Left lung (tissue), 14 donors: ENCODE measurements at places on chromosomes 3 and 15.

GRCh38 chr15:68311859-68312557 is 34.5 kb downstream of the FEM1B start:
- no peak for DNase-seq

GRCh38 chr15:82916161-82916952 is 36.2 kb downstream of the HOMER2 start:
- DNase-seq = no peak

DNA sequence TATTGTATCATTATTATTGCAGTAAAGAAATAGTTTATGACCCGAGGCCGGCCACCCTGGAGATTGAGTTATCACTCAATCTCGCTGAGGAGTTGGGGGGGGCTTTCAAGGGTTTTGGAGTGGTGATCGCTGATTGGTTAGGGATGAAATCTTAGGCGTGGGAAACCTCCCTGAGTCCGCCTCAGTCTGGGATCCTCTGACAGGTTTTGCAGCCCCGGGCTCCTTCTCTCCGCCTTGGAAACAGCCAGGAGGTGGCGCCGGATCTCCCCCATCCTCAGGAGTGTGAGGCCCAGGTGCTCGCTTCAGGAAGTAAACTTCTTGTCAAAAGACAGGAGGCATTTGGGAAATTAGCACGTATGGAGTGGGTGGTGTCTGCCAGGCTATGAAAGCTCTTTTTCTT is 41.1 kb upstream of the SEC61A1 start:
- peak; percentile 31 for DNase-seq

DNA sequence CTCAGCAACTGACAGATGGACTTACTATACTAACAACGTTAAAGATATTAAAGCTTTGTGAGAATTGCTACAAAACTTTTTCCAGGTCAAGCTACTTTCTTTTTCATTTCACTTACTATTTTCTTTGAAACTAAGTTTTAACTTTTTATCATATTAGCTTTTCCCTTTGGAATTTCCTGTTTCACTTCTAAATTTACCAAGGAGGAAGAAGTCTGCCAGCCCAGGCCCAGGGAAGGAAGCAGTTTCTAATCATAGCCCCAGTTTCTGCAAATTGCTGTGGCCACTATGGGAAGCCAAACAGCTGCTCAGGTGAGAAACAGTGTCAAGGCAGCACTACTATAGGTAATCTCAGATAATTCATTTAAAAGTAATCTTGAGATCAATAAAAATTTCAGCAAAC is 18.4 kb downstream of the CYFIP1 start:
- no peak for DNase-seq

DNA sequence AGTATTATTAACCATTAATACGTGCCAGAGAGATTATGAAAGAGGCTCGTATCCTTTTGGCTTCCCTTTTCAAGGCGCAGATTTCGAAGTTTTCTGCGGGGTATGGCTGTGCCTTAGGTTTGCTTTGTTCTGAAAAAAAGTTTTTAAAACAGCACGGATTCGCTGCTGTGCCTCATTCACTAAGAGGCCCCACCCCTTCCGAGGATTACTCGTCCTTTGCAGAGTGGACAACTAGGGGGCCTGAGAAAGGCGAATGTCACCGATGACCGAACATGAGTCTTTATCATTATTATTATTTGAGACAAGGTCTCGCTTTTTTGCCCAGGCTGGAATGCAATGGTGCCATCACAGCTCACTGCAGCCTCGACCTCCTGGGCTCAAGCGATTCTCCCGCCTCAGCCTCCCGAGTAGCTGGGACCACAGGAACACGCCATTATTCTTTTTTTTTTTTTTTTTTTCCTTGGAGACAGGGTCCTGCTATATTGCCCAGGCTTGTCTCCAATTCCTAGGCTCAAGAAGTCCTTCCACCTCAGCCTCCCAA is 684 bp upstream of the RPS27L start:
- no peak for DNase-seq

- DNase-seq = no peak
These were observed 233.4 kb downstream of the CACNA2D3 start for GRCh38 chr3:54355800-54356199.
